HT1080 (cell line): ENCODE measurements at places on chromosomes 5 and 9.

DNA sequence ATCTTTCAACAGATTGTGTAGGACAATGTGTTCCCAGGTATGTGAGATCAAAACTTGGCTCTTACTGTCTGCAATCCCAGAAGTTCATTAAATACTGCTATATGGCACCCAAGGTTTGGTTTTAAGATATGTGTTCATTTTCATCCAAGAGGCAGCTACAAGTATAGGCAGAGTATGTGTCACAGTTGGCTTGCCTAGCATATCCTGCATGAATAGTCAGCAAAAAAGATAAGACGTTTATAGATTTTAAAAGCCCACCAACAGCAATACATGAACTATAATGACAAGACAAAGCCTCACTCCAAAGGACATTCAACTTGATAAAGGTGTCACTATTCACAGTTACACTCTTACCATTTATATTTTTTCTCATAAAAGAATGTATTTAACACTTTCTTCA is 99.1 kb downstream of the BNC2 start:
- DNase-seq: no peak

DNA sequence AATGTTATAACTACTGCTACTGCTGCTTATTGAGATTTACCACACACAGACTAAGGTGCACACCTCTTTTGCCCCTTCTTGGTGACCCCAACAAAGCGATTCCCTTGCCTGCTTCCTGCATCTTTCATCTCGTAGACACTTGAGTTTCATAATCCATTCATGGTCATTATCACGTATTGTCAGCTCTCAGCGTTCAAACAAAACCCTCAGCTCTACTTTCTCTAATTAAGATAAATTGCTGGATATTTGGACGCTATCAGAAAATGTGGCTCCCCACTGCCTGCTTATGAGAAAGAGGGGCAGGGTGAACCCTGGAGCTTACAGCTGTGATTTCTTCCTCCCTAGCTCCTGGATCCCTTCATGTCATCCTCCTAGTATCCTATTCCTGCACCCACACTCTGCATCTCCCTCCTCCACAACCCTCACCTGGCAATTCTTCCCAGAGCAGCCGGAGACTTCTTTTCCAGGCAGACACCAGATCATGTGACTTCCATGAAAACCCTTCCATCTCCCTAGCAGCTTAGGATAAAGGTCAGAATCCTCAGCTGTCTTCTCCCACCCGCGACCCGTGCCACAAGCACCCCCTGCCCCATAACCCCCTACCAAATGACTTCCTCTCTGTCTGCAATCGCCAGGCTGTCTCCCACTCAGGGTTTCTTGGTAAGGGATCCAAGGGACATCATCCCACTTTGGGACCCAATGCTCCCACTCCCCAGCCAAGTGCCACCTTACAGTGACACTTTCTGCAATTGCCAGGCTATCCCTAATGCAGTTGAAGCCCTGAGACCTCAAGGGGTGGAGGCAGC is 146.5 kb downstream of the NSG2 start:
- DNase-seq: no peak

GRCh38 chr5:170642776-170643436 is 139.1 kb downstream of the KCNIP1 start:
- DNase-seq: peak; percentile 15

- peak; percentile 77 for DNase-seq
Measured at GRCh38 chr5:142829801-142830220, 59.6 kb downstream of the ARHGAP26 start.

DNA sequence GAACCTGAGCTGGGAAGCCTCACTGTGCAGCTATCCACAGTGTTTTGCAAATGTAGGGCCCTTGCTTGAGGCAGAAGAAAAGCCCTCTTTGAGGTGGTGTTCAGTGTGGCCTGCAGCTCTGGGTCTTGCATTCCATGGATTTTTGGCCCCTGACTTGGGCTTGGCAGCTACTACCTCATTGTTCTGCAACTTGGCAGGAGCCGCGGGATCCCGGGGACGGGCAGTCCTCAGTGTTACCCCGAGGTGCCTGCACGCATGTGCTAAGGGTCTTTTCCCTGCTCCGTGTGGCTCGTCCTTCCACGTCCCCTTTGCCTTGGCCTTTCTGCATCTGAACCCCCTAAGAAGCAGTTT is 39.8 kb downstream of the NEK6 start:
- DNase-seq: peak; percentile 96

- no peak for DNase-seq
Measured at GRCh38 chr5:134458234-134459009, 46.7 kb upstream of the CDKN2AIPNL start.

DNA sequence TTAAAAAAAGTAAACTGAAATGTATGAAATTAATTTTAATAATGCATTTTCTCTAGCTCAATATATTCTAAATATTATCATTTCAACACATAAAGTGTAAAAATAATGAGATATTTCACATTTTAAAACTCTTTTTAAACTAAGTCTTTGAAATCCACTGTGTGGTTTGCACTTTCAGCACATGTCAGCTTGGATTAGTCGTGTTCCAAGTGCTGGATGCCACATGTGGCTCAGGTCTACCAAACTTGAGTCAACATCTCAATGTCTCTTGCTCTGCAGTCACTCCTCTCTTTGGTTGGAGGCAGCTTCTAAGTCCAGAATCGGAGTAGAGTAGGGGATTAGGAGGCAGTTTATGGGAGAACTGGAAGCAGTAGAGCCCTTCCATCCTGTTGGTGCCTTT is 173.7 kb upstream of the ANKRD55 start:
- DNase-seq: no peak

DNA sequence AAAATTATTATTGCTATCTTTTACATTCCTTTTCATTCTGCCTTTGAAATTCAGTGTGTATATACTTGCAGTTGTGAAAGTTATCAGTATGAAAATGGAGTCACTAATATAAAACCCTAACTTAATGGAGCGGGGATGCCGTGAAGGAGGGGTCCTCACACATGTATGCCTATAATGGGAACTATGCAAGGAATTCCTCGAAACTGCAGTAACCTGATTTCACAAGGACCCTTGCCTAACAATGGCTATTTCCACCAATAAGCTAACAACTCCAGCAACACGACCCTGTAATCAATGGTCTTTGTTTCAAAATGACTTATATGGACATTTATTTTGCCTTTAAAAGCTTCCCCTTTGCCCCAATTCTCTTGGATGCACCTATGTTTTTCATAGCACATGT is 12.6 kb upstream of the MLLT3 start:
- no peak for DNase-seq

GRCh38 chr5:131413605-131414559 is 150.0 kb downstream of the CDC42SE2 start:
- DNase-seq: no peak

DNA sequence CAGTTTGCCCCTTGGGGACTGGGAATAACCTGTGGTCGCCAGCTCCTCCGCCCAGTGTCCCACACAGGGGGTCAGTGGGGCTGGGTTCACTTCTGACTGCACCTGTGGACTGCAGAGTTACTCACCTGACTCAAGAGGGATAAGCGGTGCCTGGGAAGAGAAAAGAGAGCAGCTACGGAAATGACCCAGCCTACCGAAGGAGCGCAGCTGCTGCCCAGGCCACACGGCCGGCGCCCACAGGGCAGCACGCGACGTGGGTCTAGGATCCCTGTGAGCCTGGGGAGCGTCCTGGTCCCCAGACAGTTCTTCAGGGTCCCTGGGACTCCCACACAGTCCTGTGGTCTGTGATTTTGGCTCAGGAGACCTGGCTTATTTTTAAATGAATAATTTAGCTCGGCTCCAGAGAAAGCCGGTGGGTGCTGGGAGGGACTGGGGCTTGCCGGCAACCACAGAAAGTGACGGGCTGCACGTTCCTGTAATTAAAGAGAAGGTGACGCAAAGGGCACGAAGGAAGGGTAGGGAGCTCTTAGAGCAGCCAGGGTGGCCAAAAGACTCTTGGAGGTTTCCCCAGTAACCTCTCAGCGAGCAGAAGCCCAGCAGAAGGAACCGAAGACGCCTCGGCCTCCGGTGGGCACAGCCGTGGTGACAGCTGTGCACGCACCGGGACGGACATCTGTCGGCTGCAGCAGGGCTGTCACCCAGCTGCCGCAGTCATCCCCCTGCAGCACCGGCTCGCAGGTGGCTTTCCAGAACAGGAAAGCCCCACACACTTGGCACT is 97.5 kb upstream of the FCN2 start:
- DNase-seq: no peak

- peak; percentile 18 for DNase-seq
Measured at GRCh38 chr5:140806834-140807775, at the start of gene PCDHA4. Gene PCDHA4 (plus strand): TSS chr5:140807068.

DNA sequence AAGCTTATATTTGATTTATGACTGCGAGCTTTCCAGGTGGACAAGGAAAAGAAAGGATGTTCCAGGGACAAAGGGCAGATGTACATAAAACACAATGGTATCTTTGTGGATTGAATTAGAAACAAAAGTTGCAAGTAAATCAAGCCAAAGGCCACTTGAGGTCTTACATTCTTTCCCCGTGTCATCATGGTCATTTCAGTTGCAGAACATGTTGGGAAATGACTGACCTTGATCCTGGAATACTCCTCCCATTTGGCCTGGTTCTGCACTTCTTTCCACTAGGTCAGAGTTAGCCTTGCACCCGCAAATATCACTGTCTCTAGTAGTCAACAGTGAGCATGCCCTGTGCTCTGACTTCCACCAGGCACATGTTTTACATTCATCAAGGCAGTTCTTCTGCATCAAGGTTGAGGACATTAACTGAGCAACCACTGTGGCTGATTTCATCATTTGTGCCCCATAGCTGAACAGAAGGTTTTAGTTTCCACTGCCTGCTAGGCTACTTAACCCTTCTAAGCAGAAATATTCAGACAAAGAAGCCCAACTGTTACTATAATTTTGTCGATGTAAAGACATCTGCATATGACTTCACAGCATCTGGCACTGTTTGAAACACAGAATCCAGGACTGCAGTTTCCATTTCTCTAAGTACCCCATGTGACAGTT is 1161.7 kb upstream of the DMAC1 start:
- DNase-seq: no peak

DNA sequence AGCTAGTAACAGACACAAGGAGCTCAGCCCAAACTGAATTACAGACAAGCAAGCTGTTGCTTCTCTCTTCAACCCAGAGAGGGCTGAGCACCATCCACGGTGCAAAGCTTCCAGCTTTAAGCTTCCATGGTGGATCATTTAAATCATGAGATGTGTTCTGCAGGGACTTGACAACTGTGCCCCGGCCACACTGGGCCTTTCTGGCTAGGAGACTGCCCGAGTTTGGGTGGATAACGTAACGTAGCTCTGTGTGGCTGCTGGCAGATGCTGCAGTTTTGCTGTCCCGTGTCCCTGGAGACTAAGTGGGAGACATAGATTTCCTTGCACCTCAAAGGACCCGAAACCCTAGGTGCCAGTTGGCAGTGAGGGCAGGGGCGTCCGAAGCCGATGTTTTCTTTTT is 234.0 kb downstream of the IRX2 start:
- DNase-seq: no peak

DNA sequence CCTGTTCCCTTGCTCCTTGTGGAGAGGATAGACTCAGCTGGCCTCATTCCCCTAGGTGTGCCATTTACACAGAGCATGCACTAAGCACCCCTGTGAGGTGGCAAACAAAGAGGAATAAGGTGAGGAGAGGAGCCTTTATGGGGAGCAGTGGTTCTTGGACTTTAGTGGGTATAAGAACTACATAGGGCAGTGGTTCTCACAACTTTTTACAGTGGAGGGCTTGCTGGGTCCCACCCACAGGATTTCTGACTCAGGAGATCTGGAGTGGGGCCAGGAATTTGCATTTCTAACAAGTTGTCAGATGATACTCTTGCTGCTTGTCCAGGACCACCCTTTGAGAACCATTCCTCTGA is 42.0 kb downstream of the CSF1R start:
- DNase-seq: peak; percentile 82

DNA sequence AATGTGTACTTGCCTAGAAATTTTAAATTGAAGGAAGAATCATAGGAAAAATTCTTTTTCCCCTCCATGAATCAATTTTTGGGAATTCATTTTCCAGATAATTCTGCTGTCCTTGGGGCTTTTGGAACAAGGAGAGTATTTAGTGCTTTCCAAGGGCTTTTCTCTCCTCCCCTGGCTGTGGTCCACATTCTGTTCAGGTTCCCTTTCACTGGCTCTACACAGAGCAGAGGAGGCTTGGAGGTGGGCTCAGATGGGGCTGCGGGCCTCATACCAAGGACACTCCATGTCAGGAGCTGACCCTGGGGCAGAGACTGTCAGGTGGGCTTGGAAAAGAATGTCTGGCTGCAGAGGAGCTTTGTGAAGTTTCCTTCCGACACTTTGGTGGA is 128.1 kb downstream of the GADD45G start:
- DNase-seq: no peak

- peak; percentile 57 for DNase-seq
Measured at GRCh38 chr9:7828334-7828733, 28.8 kb upstream of the DMAC1 start.

DNA sequence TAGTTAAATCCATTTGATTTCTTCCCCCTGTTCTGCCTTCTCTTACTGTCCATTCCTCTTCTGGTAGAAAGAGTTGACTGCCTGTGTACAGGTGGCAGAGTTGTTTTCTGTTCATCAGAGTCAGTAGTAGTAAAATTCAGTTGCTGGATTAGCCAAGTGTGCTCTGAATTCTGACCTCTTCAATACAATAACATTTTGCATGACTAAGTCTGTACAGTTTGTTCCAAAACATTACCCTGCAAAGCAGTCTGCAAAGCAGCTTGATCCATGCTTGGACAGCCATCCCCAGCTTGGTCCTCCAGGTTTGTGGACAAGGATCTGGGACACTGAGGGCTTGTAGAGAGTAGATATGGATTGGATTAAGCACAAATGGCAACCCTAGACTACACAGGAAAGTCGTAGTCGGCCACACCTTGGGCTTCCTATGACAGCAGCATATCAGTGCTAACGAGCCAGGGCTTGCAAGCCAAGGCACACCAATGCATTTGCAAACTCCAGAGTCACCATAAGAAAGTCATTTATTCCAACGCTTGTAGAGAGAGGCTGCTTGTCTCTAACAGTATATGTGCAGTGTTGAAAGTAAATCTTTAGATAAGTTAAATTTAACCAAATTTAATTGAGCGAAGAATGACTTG is 25.2 kb downstream of the IL12B start:
- DNase-seq: no peak

DNA sequence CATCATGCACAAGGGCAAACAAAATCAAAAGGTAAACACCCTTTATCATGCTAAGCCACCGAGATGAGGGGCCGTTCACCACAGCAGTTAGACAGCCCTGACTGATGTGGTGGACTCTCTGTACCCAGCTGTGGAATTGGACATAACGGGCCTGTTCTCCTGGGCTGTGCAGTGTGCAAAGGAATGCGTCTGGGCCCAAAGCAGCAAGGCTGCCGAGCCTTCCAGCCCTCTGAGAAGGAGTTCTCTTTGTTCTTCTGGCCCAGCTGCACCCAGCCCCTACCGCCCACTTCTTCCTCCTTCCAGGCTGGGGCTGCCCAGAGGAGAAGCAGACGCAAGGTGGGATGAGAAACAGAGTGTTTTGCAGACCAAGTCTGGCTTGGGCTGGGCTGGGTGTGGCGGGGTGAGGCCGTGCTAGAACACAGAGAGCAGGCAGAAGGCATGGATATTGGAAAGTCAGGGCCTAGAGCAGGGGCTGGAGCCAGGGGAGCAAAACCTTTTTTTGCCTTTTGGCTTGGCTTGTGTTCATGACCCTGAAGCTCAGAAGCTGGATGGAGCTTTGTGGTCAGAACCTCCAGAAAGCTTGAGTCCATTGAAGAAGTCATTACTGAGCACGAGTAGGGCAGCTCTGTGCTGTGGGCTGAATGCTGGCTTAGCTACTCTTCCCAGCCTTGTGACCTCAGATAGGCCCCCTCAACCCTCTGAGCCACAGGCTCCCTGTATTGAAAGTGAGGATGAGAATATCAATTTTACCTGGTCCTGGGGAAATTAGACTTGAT is 49.8 kb upstream of the SH3PXD2B start:
- no peak for DNase-seq

- DNase-seq: no peak
Measured at GRCh38 chr5:116595498-116595897, 20.9 kb upstream of the SEMA6A start.
